K562 (cell line): ENCODE measurements at places on chromosomes 16 and 17.

- no peak for DNase-seq
Measured at GRCh38 chr17:79628861-79629547, 18.2 kb upstream of the RBFOX3 start.

DNA sequence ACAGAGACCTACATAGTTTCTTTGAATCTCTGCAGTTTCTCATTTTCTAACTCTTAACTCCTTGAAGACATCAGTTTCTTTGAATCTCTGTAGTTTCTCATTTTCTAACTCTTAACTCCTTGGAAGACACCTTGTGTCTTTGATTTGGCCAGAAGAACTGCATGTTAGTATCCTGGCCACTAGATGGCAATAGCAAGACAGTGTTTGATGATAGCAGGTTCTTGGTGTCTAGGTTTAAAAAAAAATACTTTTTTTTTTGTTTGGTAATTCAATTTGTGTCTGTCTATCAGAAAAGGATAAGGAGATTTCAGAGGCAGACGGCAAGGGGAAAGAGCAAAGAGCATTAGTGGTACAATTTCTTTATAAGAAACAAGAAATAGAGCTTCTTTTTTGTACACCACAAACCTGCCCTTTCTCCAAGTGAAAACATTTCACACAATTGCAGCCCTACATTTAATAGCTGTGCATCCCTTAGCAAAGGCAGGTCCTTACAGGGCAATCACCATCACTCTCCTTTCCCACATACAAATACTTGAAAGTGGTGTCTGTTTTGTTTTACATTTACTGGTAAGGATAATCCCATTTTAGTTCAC is 1324.9 kb upstream of the CDH8 start:
- peak; percentile 36 for DNase-seq

- no peak for DNase-seq
Measured at GRCh38 chr16:50612849-50613198, 64.6 kb downstream of the NKD1 start.

DNA sequence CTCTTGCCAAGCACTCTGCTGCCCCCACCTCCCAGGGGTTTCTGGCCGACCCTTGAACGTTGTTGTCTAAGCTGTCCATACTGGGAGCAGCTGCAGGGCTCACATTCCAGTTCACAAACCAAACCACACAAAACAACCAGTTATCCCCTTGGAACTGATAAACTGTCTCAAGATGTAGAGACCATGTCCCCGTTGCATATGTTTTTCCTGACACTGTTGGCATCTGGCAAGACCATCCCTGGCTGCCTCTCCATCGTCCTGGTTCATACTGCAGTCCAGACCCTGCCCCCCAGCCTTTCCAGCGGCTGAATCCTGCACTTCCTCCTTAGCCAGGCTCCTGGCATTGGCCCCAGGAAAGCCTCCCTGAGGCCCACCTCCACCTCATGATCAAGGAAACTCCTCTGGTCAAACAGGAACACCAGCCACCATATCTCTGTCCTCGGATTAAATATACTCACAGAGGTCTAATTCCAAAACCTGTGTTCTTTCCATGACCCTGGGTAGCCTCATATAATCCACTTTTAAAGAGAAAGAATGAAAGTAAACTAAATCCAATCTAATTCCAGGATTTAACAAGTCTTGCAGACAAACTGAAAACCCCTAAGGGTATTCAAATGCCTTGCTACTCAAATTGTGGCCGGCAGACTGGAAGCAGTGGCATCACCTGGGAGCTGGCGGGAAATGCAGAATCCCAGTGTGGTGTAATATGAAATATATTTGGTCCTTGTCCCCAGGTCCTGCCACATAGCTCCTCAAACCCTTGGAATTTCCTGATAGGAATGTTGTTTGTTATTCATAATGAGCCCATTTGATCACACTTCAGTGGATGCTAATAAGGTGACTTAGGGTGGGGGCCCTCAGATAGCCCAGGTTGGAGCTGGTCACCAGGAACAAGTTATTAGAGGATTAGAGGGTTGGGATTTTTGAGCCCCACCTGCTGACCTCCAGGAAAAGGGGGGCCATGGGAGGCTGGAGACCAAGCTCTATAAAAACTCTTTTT is 14.2 kb downstream of the GAS7 start:
- no peak for DNase-seq

- DNase-seq: peak; percentile 53
Measured at GRCh38 chr17:31068291-31068690, 26.5 kb upstream of the NF1 start.

- no peak for DNase-seq
Measured at GRCh38 chr17:73142872-73143381, 21.9 kb upstream of the SSTR2 start.

DNA sequence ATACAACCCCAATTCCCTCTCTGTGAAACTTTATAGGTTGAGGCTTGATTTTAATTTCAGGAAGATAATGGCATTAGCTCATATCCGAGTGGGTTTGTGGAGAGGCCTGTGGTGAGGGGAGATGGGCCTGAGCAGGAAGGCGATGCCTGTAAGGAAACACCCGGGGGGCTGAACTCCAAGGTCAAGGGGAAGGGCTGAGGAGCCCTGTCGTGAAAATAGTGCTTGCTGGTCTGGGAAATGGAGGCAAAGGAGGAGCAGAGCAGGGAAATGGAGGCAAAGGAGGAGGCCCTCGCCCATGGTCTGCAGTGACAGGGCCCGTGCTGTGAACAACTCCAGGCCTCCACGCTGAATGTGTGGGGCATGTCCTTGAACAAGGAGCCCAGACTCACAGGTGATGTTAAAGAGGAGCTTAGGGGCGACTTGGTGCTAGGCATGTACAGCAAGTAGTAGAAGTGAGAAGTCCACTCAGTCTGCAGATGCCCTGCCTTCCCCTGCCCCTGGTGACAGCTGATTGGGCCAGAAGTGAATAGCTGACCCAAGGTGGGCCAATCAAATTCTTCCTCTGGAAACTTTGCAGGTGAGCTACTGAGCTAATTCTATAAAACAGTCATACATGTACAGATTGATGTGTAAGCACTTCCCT is 38.1 kb downstream of the MRPS23 start:
- no peak for DNase-seq

- DNase-seq: no peak
Measured at GRCh38 chr17:55245986-55246385, 18.8 kb upstream of the HLF start.

DNA sequence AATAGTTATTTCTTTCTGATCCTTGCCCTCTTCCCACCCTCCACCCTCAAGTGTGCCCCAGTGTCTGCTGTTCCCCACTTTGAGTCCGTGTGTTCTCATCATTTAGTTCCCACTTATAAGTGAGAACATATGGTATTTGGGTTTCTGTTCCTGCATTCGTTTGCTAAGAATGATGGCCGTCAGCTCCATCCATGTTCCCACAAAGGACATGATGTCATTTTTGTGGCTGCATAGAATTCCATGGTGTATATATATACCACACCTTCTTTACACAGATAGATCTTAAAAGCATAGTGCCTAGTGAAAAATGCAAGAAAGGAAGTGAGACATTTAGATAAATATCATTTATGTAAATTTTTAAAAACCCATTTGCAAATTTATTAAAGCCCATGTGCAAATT is 33.1 kb downstream of the HS3ST2 start:
- DNase-seq: no peak

DNA sequence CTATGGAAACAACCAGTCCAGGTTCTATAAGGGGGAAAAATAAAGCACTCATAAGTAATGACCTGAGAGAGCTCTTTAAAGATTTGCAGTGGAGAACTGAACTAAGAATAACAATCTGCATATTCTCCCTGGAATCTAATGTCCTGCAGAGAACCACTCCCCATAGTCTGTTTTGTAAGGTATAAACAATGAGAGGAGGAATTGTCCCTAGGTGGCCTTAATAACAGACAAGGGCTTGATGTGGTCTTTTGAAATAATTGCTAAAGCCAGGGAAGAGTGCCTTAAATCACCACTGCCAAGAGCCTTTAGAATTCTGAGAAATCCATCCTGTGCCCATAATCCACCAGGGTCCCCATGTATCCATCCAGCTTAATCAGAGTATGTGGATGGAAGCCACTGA is 106.3 kb downstream of the CDH11 start:
- DNase-seq: no peak

- DNase-seq: no peak
Measured at GRCh38 chr17:48024149-48025039, 13.2 kb downstream of the COPZ2 start.

GRCh38 chr17:29151567-29151966 is 28.6 kb downstream of the MYO18A start:
- DNase-seq: no peak

DNA sequence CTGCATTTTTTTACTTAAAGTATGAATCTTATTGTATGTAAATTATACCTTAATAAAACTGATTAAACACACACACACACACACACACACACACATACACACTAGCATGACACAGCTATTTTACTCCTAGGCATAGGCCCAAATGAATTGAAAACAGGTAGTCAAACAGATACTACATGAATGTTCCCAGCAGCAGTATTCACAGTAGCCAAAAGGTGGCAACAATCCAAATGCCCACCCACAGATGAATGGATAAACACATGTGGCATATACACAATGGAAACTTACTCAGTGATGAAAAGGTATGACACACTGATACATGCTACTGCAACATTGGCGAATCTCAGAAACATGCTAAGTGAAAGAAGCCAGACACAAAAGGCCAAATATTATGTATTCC is 223.5 kb downstream of the CYB561 start:
- DNase-seq: no peak

DNA sequence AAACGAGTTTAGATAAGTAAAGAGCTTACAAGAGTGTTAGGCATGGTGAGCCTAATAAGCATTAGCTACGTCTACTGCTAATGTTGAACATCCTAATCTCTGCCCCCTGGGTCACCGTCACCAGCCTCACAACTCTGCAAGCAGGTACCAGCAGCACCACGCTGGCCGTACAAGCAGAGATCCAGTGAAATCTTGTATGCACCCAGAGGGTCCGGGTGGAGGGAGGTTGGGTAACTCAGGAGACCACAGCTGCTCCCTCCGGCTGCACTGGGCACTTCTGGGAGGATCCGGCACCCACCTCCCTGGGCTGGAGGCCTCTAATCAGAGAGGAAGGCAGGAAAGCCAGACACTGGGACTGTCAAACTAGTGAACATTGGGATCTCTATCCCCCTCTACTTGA is 8.4 kb upstream of the OR1F1 start:
- DNase-seq: no peak

GRCh38 chr17:39939588-39940419 is 12.3 kb downstream of the LRRC3C start:
- DNase-seq: peak; percentile 47

DNA sequence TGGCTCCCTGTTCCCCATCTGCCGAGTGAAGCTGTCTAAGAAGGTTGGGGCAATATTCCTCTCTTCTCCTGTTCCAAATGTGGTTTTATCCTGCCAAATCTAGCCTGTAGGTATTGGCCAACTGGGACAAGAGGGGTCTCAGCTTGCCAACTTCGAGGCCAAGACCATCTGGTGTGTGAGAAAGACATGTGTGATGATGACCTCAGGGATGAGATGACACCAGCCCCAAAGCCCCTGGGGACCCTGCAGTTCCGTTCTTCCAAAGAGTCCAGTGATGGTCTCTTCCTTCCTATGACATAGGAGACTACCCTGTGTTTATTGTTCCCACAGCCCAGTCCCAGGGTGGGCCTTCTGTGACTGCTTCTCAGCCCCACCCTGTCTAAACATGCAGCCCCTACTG is 34.8 kb upstream of the ADAMTS18 start:
- no peak for DNase-seq

- DNase-seq: no peak
Measured at GRCh38 chr16:65816556-65816955, 549.9 kb upstream of the CDH5 start.

DNA sequence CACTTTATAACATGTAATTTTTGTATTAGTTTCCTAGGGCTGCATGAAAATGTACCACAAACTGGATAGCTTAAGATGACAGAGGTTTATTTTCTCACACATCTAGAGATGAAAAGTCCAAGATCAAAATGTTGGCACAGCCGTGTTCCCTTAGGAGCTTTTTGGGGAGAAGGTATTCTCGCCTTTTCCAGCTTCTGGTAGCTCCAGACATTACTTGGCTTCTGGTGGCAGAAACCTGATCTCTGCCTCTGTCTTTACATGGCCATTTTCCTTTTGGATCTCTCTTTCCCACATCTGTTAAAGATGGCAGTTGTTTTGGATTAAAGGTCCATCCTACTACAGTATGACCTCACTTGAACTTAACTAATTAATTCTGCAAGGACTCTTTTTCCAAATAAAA is 885.7 kb upstream of the CDH8 start:
- DNase-seq: no peak

GRCh38 chr17:34993031-34993430 is 12.7 kb downstream of the LIG3 start:
- DNase-seq: no peak

GRCh38 chr17:44170499-44171201 is at the start of gene ASB16:
Gene ASB16, plus strand, starts transcription at chr17:44170704. Its CDS starts 86 bp downstream, at chr17:44170790.
- no peak for DNase-seq

GRCh38 chr17:32741381-32741780 is 135.5 kb downstream of the MYO1D start:
- no peak for DNase-seq

GRCh38 chr16:79012671-79013434 is 587.7 kb downstream of the MAF start:
- no peak for DNase-seq

- no peak for DNase-seq
Measured at GRCh38 chr16:49463529-49463928, 89.9 kb downstream of the C16orf78 start.
